ENCODE measurements at places on chromosomes 7 and 10. TPM values are rescaled to one million over a fixed set of nuclear protein-coding genes. Genes with fewer than 3 reads are reported as not detected.
A peak's percentile ranks its signal among the peaks of the same experiment; 100 is the strongest.

DNA sequence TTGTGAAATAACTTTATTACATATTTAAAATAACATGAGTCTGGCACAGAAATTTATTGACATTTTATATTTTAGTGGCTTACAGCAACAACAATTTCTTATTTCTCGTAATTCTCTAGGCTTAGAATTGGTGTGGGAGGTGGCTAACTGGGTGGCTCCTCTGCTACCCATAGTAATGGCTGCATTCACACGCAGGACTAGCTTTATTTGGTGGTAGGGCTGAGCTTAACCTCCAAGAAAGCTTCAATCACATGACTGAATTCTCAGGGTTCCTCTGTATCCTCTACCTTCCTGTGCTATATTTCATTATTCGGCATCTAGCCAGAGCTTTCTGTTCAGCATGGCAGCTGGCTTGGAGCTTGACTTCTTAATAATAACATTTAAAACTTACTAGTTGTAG lies 138.8 kb downstream of the ZWINT start:
- no peak overlapping the region for H3K27ac ChIP-seq
- H3K4me1 ChIP-seq, result no peaks in the 10 kb centered on the region
- no peaks in the 10 kb centered on the region for H3K27me3 ChIP-seq
- no peak overlapping the region for H3K4me3 ChIP-seq
- no peaks in the 10 kb centered on the region for H3K36me3 ChIP-seq

The NEBL gene
- not detected for total RNA-seq

The KLF14 gene
- not detected for total RNA-seq

GRCh38 chr7:17659126-17659525 lies 281.2 kb downstream of the SNX13 start:
- no peak overlapping the region for H3K27ac ChIP-seq
- no peaks in the 10 kb centered on the region for H3K36me3 ChIP-seq
- no peak overlapping the region for H3K4me3 ChIP-seq
- no peak for DNase-seq

The LHFPL3 gene
- not detected for total RNA-seq

DNA sequence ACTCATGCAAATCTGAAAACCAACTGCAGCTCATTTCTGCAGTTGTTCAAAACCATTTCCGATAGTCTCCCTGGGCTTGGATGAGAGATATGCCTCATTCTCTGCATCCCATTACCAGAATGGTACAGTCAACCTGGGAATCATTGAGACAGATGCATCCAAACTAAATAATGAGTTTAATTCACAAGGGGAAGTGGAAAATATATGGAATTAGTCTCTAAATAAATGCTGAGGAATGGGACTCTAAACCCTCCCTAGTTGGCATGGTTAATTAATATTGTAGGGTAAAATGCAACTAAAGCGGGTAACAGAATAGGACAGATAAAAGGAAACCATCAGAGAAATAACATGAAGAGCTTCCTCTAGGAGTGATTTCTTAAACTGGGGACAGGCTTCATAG lies 118.9 kb downstream of the AMPH start:
- H3K27me3 ChIP-seq, result peaks cover 4% of the 10 kb centered on the region
- H3K4me3 ChIP-seq, result no peak overlapping the region
- peaks cover 3% of the 10 kb centered on the region for H3K36me3 ChIP-seq
- no peaks in the 10 kb centered on the region for H3K4me1 ChIP-seq
- DNase-seq, result no peak

- H3K36me3 ChIP-seq, result peaks cover 13% of the 10 kb centered on the region
- H3K4me3 ChIP-seq, result no peak within 1 kb of the TSS
- H3K27me3 ChIP-seq, result no peaks in the 10 kb centered on the region
- no peak within 1 kb of the TSS for H3K27ac ChIP-seq
- peak; percentile 88 for DNase-seq
Observed at GRCh38 chr10:74150204-74150989, at the start of gene AP3M1. AP3M1 (minus strand) TSS chr10:74150828; CDS start chr10:74138379, 12,449 bp downstream.

The ZNF783 gene
- total RNA-seq, result 15.5 TPM

GRCh38 chr7:1707756-1708595 lies 37.9 kb downstream of the ELFN1 start:
- no peak for DNase-seq
- peaks cover 2% of the 10 kb centered on the region for H3K36me3 ChIP-seq
- no peaks in the 10 kb centered on the region for H3K27me3 ChIP-seq
- no peaks in the 10 kb centered on the region for H3K4me1 ChIP-seq
- H3K4me3 ChIP-seq, result no peak overlapping the region
- no peak overlapping the region for H3K27ac ChIP-seq

DNA sequence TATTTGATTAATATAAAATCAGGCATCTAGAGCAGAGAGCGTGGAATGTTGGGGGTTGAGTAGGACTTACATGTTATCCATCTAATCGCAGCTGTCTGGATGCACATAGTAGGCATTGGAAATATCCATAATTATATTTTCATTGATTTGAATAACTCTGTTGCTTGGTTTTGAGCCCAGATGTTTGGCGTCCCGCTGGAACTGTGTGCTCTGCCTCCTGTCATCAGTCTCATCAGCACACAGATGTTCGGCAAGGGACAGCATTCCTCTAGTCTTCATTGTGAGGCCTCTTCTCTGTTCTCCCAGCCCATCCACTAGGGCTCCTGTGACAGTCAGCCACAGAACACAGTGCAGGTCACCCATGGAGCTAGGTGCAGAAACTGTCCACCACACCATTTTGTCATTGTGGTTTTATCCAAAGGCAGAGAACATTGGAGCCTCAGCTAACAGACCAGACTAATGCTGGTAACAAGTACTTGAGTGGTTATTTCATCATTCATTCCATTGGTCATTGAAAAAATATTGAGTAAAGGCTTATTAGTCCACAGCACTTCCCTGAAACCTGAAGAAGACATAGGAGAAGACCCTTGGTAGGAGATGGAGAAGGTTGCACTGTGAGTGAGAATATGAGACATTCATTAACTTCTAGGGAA lies 927.4 kb downstream of the LRMDA start:
- H3K27me3 ChIP-seq, result no peaks in the 10 kb centered on the region
- no peaks in the 10 kb centered on the region for H3K4me1 ChIP-seq
- no peak overlapping the region for H3K4me3 ChIP-seq
- no peaks in the 10 kb centered on the region for H3K36me3 ChIP-seq
- H3K27ac ChIP-seq, result no peak overlapping the region

DNA sequence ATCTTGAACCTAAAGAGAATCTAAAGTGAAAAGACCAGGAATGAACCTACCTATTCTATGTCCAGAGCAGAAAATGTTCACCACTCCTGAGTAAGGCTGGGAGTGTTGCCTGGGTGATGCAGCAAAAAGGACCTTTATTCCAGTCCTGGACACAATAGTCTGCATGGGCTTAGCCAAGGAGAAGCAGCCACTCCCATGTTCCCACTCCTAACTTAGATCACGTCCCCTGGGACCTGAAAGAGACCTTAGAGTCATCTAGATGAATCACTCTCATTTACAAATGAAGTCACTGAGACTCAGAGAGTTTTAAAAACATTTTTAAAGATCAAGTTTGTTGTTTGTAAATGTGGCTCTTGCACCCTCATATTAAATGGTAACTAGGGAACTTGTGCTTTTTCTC lies 763.4 kb downstream of the KCNMA1 start:
- H3K27me3 ChIP-seq, result no peaks in the 10 kb centered on the region
- no peak overlapping the region for H3K4me3 ChIP-seq
- no peaks in the 10 kb centered on the region for H3K4me1 ChIP-seq
- no peaks in the 10 kb centered on the region for H3K36me3 ChIP-seq
- H3K27ac ChIP-seq, result no peak overlapping the region

GRCh38 chr7:142348921-142349405 lies 91.1 kb upstream of the PRSS58 start:
- no peaks in the 10 kb centered on the region for H3K36me3 ChIP-seq
- no peak overlapping the region for H3K4me3 ChIP-seq
- no peaks in the 10 kb centered on the region for H3K27me3 ChIP-seq
- no peak overlapping the region for H3K27ac ChIP-seq

GRCh38 chr7:32289651-32290414 lies 200.3 kb downstream of the LSM5 start:
- DNase-seq, result no peak
- no peaks in the 10 kb centered on the region for H3K4me1 ChIP-seq
- H3K27me3 ChIP-seq, result peaks cover 6% of the 10 kb centered on the region
- no peak overlapping the region for H3K4me3 ChIP-seq
- no peaks in the 10 kb centered on the region for H3K36me3 ChIP-seq

GRCh38 chr7:33500703-33501701 lies 371.6 kb downstream of the BBS9 start:
- no peaks in the 10 kb centered on the region for H3K36me3 ChIP-seq
- no peak overlapping the region for H3K4me3 ChIP-seq
- no peak for DNase-seq
- H3K4me1 ChIP-seq, result no peaks in the 10 kb centered on the region
- no peaks in the 10 kb centered on the region for H3K27me3 ChIP-seq

The ANKRD1 gene
- total RNA-seq, result not detected

The WNT8B gene
- total RNA-seq, result not detected

DNA sequence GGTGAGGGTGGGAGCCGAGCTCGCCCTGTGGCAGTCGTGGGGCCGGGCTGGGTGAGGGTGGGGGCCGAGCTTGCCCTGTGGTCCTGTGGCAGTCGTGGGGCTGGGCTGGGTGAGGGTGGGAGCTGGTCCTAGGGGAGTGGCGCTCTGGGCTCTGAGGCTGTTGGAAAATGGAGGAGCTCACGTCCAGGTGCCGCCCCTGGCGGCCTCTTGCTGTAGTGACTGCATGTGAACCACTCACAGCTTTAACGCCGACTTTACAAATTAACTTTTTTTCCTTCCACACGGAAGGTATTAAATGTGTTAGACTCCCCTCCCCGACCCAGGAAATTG lies 312.6 kb downstream of the WDR37 start:
- no peak overlapping the region for H3K4me3 ChIP-seq
- H3K27me3 ChIP-seq, result peaks cover 28% of the 10 kb centered on the region
- no peak overlapping the region for H3K27ac ChIP-seq
- no peaks in the 10 kb centered on the region for H3K36me3 ChIP-seq

DNA sequence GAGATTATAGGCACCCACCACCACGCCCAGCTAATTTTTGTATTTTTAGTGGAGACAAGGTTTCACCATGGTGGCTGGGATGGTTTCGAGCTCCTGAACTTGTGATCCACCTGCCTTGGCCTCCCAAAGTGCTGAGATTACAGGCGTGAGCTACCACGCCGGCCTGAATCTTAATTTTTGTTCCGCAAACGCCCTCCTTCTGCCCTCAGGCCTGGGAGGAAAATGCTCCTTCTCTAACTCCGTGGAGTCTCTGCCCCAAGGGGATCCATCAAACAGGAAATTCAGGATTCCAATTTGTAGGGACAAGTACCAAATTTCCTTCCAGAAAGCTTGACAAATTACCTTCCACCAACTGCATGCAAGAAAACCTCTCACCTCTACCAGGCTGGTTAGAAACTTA lies 43.2 kb downstream of the RBAK start:
- peaks cover 2% of the 10 kb centered on the region for H3K4me1 ChIP-seq
- peaks cover 1% of the 10 kb centered on the region for H3K36me3 ChIP-seq
- DNase-seq, result no peak
- H3K27me3 ChIP-seq, result no peaks in the 10 kb centered on the region

The TMEM176B gene
- total RNA-seq, result not detected

DNA sequence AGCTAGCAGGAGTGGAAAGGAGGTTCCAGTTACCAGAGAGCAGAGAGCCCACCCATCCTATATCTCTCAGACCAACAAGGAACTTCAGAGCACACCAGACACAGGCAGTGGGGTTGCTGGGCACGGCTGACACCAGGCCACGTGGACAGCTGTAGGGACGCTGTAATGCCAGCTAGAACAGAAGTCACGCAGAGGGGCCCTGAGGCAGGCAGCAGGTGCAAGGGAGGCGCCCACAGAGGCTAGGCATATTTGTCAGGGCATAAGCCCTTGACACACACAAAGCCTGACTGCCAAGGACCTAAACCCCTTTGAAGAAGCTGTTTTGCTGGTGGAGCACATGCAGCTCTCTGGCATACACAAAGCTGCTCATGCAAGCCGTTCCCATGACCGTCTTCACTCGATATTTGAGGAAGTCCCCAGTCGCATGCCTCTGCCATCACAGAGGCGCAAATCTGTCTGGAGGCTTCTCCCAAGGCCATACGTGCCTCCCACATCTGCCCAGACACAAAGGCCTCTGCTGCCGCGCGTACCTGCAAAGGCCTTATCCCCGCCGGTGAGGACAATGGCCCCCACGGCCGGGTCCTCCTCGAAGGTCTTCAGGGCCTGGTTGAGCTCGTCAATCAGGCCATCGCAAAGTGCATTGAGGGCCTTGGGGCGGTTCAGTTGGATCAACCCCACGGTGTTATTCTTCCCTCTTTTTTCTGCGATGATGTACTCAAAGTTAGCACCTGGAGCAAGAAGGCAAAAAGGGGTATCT lies 2.9 kb downstream of the ECHS1 start:
- H3K36me3 ChIP-seq, result no peaks in the 10 kb centered on the region
- DNase-seq, result no peak
- H3K27ac ChIP-seq, result no peak overlapping the region
- no peak overlapping the region for H3K4me3 ChIP-seq

- no peaks in the 10 kb centered on the region for H3K4me1 ChIP-seq
- no peaks in the 10 kb centered on the region for H3K36me3 ChIP-seq
- H3K27ac ChIP-seq, result no peak overlapping the region
- H3K4me3 ChIP-seq, result no peak overlapping the region
- H3K27me3 ChIP-seq, result no peaks in the 10 kb centered on the region
Observed at GRCh38 chr7:71477441-71477840, 345.5 kb downstream of the GALNT17 start.

- H3K4me1 ChIP-seq, result peaks cover 63% of the 10 kb centered on the region
- no peak for DNase-seq
- H3K27ac ChIP-seq, result peak overlapping the region; percentile 98
- H3K4me3 ChIP-seq, result peak overlapping the region; percentile 80
Observed at GRCh38 chr10:61994405-61995219, 93.1 kb downstream of the ARID5B start.

DNA sequence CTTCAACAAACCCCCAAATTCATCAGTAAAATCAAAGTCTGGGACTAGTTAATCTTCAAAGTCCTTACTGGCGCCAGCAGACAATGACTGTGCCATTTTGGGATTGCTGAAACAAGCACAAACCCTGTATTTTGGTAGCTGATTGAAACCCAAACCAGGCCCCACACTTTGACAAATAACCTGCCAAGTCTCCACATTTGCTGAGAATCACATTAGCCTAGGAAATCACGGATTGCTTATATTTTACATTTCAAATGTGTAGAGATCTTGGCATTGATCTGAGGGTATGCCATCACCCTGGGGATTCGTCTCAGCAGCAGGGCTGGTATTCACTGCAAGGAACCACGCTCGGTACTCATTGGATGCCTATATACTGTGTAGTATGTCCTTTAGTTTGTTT lies 501.1 kb downstream of the CALN1 start:
- no peak overlapping the region for H3K27ac ChIP-seq
- no peaks in the 10 kb centered on the region for H3K36me3 ChIP-seq
- no peaks in the 10 kb centered on the region for H3K27me3 ChIP-seq
- H3K4me3 ChIP-seq, result no peak overlapping the region
- H3K4me1 ChIP-seq, result no peaks in the 10 kb centered on the region
- no peak for DNase-seq

The LFNG gene
- total RNA-seq, result 104 TPM

DNA sequence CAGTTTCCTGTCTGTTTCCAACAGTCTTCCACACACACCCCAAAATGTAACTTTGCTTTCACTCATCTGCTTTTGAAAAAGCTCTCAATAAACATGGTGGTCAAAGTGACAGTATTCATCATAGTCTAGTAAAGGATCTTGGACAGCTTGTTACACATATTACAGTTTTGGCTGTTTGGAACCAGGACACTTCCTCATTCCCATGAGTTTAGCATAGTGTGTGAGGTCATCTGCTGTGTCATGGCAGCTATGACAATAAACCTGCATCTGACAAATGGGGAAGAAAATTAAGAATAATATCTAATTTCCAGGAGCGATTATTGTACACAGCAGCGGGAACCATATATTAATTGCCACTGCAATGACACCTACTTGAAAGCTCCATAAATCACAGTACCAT lies 184.3 kb upstream of the SLC26A5 start:
- no peaks in the 10 kb centered on the region for H3K4me1 ChIP-seq
- no peak overlapping the region for H3K27ac ChIP-seq
